Small intestine (tissue), 16 donors: ENCODE measurements at places on chromosomes 16 and 17. TPM values are rescaled to one million over a fixed set of nuclear protein-coding genes. Genes with fewer than 3 reads are reported as not detected.

HBA1 gene
- 4.2 TPM for polyA plus RNA-seq

DNA sequence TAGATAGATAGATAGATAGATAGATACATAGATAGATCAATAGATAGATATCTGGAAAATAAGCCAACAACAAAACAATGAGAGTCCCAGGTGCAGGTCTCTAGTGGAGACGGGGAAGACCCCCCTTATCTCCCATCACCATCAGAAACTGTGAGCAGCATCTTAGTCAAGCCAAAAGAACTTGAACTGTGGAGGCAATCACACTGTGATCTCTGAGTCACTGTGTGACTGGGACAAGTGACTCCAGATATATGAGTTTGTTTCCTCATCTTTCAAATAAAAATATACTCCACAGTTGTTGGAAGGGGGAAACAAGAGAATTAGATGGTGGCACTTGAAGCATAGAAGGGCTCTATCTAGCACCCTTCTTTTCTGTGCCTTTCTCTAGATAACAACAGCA is 42.1 kb downstream of the NOG start:
- DNase-seq = no peak

DNA sequence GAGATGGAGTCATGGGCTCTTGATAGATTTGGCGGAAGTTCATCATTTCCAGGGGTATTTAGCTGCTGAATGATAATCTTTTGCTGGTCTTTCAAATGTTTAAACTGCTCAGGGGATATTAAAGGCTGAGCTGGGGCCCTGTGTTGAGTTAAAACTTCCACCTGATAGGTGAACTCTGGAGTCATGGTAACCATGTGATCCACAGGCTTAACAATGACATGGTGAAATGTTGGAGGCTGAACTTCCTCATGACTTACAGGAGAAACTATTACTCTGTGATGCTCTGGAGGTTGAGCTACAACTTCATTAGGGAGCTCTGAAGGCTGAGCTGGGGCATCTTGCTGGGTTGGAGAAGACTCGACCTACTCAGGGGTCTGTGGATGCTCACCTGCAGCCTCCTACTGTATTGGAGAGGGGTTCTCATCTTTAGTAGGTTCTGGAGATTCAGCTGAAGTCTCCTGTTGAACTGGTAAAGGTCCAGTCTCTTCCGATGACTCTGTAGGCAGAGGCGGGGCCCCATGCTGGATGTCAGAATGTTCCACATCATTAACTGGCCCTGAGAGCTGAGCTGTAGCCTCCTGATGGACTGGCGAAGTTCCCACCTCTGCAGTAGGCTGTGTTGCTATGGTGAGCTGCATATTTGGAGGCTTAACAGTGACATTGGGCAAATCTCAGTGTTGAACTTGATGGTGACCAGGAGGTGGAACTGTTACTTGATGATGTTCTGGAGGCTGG is 24.2 kb downstream of the RDM1 start:
- peak; percentile 58 for DNase-seq

DNA sequence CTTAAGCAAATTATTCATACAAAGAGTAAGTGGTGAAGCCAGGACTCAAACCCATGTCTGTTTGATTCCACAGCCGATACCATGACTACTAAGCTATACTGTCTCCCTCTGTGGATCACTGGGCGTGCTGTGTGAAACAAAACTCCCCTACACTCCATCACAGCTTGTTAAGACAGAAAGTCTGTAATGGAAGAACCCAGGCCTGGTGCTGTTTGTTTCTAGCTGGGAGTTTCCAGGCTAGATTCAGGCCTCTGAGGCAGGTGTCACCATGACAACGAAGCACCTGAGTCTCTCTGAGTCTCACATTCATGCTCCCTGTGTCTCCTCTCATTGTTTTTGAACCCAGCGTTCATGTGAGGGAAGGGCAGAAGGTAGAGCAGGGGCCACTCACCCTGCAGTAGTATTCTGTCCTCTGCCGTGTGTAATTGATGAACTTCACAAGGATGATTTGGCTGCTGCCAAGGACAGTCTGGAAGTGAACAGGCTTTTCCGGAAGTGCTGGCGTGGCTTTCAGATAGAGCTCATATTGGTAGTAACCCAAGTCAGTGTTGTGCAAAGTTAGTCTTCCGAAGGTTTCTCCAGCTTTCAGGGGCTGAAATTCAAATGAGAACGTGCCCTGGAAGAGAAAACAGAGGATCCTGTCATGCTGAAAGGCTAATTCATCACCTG is 8.6 kb upstream of the VAC14 start:
- DNase-seq = no peak

GRCh38 chr16:19269098-19269497 is 16.4 kb upstream of the CLEC19A start:
- no peak for DNase-seq

GRCh38 chr17:8580952-8581658 is 49.4 kb downstream of the MYH10 start:
- no peak for DNase-seq

DNA sequence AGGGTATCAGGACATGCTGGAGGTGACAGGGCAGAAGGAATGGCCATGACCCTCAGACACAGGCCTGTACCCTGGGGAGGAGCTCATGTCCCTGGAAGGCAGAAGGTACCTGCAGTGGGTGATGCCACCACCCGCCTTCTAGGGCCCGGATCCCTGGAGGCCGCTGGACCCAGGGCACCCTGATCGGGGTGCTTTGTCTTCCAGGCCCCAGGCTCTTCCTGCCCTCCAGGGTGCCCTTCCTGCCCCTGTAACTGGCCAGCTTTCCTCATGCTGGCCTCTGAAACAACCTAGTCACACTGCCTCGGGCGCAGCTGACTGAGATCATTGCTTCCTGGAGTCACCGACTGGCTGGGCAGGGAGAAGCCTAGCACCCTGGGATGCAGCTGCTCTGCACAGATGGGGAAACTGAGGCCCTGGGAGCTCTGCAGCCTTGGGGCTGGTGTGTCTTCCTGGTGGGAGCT is 5.8 kb downstream of the ADCY7 start:
- DNase-seq = no peak

GRCh38 chr17:71964559-71964958 is 156.3 kb upstream of the SOX9 start:
- no peak for DNase-seq

- no peak for DNase-seq
These were observed 85.8 kb downstream of the CYTH1 start for GRCh38 chr17:78696016-78696982.

- no peak for DNase-seq
These were observed 22.4 kb upstream of the LGALS9 start for GRCh38 chr17:27608328-27609230.
